ENCODE measurements at places on chromosomes 7 and 10.

DNA sequence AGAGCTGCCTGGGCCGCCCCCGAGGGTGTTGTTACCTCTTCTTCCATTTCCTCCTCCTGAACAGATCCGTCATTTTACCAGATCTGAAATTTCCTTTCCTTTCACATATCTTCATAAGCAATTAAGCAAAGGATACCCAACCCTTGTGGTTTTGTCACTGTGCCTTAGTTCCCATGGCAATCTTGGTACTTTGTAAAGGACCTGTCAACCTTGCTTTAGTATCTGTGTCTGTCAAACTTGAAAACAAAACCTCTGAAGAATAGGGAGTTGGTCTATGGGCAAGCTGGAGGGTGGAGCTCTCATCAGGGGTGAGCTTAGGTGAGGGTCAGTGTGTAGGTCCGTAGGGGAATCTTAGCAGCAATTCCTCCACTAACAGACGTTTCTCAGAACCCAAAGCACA lies 25.4 kb upstream of the CCDC3 start:
- no peak for DNase-seq

DNA sequence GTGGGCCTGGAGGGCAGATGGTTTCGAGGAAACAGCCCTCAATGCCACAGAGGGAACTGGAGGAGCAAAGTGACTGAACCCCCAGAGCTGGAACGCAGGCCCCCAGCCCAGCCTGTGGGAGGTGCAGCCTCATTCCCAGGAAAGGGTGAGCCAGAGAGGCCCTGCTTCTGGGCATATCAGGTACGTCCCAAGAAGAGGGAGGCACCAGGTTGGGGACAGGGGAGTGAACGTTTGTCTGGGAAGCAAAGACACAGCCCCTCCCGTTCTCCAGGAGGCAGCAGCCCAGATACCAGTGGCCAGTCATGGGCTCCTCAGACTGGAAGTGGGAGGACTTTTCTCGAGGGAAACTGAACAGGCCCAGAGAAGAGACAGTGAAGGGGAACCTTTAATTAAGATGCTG lies 74.3 kb upstream of the RET start:
- no peak for DNase-seq

DNA sequence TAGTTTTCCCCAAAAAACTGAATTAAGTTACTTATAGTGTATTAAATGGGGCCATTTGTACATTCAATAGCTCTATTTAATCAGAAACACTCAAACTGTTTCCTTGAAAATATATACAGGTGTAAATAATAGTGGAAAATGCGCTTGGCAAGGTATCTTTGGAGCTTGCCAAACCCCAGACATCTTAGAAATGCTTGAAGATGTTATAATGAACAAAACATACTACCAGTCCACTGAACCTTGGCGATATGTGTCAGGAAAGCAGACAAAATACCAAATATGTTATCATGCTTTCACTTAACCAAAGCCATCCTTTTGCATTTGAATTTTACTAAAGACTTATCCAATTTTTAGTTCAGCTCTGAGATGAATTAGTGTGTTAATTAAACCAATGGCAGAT lies 352.7 kb upstream of the SEMA3A start:
- DNase-seq = no peak

GRCh38 chr10:33535866-33536265 lies 201.4 kb upstream of the NRP1 start:
- no peak for DNase-seq

DNA sequence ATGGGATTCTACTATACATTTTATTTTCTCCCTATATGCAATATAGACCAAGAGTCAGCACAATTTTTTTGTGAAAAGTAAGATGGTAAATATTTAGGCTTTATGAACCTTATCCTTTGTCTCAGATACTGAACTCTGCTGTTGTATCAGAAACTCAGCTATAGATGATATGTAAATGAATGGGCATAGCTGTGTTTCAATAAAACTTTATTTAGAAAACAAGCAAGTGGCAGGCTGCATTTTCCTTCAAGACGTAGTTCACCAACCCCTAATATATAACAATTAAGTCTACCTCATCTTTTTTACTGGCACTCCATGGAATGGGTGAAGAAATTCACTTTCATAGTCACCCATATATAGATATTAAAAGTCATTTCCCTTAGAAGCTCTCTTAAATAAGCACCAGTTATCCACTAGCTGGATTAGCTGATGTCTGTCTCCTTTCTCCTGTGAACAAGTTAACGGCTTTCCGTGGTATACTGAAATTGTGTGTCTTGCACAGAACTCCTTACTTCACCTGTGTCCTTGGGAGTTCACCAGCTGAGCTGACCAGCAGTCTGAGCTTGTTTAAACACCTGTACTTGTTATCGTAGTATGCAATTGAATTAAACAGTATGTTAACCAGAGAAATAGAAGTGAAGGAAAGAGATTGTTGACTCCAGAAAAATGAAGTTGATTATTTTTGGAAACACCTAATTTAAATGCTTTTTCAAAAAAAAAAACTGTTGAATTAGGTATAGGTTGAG lies 770.6 kb downstream of the KCNMA1 start:
- no peak for DNase-seq

DNA sequence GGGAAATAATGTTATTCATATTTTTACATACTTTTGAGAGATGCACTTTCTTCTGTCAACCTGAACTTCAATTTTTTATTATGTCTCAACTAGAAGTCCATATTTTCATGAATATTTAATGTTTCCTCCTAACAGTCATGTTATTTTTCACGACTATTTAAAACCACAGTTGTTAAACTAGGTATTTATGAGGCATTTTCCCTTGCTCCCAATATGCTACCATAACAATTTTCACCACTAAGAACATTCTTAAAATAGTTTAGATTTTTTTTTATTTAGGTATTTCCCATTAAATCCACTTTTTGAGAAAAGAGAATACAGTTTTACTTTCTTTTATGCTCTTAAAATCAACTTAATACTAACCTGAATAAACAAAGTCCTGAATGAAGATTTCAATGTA lies 89.4 kb downstream of the JAZF1 start:
- no peak for DNase-seq

Measured in activated naive CD4-positive, alpha-beta T cell (primary cell).